ENCODE measurements at places on chromosomes 2 and 18.

- DNase-seq = no peak
Observed at GRCh38 chr2:152475982-152476381, 141.0 kb downstream of the FMNL2 start.

DNA sequence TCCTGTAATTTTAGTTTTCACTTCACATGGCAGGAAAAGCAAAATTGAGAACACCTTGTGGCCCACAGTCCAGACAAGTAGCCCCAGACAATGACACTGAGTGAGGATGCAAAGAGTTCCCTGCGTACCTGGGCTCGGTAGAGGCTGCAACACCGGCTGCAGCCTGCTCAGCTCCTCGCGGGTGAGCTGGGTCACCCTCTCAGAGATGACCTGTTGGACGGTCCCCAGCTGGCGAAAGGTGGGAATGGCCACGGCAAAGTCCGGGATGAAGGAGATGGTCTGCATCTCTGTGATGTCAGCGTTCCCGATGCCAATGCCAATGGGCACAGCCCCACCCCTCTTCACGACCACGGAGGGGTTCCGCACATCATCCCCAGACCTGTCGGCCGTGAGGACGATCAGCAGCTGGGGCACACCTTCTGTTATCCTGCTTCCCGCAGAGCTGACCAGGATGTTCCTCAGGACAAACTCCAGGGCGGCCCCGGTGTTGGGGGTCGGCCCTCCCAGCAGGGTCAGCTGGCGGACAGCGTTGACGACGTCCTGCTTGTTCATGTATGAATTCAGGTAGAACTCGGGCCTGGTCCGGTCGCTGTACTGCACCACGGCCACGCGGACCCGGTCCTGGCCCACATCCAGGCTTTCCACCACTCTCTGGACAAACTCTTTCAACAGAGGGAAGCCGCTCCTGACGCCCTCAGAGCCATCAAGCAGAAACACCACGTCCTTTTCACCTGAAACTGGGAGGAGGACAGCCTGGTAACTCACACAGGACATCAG lies 39.5 kb downstream of the COL6A3 start:
- no peak for DNase-seq

GRCh38 chr2:10977621-10978020 lies 65.9 kb downstream of the KCNF1 start:
- DNase-seq = no peak

DNA sequence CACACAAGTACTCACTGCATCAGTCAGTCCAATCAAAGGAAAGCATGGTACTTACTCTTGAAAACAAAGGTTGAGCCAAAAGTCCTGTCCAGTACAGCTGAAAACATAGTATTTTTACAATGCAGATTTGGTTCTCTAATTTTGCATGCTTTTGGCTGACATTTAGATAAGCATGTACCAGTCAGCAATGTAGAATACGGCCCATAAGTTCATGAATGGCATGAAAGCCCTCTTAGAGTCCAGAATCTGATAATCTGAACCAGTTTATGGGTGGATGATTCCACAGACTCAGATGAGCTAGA lies 90.2 kb downstream of the CCBE1 start:
- no peak for DNase-seq

GRCh38 chr2:86284401-86284841 lies 53.0 kb downstream of the REEP1 start:
- DNase-seq = no peak

DNA sequence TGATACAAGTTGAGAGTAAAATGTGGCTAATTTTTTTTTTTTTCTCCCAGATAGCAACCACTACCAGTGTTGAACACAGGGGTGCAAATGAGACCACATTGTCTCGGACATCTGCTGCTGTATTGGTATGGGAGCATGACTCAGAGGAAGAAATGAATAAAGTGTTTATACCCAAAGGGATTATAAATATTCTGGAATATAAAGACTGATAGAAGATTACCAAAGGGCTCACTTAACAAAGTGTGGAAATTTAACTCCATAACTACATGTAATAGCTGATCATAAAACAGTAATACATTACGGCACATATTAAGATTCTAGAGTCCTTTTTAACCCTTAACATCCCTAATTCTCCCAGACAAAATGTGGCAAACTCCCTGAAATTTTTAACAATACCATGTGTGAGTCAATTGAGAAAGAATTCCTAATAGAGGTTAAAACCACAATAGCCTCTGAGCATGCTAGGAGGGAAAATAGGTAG lies 1023.0 kb upstream of the ACVR2A start:
- no peak for DNase-seq

- DNase-seq = no peak
Observed at GRCh38 chr2:196316050-196316430, 144.7 kb upstream of the STK17B start.

- DNase-seq = no peak
Observed at GRCh38 chr2:130835766-130836015, 1.0 kb upstream of the ARHGEF4 start.

DNA sequence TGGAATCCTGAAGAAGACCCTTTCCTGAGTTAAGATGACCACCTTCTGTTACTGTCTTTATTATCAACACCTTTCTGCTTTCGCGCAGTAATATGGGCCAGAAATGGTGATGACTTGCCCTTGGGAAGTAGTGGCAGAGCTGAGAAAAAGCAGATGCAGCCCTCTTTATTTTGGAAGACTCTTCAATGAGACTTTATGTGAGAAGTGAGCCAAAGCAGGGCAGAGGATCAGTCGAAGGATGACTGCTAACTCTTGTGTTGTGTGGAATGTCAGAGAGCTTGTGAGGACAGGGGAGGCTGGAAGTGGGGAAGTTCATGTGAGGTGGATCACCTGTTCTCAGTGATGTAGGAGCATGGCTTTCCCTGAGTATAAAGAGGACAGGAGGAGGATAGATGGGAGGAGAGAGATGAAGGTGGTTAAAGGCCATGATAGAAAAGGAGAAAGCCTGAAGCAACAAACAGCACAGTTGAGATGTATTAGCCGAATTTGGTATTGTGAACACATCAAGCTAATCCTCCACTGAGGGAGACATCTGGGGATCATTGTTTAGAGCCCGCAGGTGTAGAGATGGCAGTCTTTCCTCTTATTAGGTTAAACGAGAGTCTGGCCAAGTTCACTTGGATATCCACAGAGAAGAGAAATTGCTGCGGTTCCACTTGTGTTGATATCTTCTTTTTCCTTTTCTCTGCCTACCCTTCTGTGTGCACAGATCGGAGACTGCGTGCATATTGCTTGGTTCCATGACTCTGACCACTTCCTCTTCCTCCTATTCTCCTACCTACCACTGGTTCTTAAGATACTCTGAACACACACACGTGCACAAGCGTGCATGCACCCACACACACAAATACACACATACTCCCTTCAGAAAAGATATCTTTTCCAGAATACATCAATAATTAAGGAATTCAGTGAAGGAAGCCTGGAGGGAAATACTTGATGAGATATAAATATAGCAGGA lies 67.4 kb downstream of the SLC9A2 start:
- DNase-seq = no peak

DNA sequence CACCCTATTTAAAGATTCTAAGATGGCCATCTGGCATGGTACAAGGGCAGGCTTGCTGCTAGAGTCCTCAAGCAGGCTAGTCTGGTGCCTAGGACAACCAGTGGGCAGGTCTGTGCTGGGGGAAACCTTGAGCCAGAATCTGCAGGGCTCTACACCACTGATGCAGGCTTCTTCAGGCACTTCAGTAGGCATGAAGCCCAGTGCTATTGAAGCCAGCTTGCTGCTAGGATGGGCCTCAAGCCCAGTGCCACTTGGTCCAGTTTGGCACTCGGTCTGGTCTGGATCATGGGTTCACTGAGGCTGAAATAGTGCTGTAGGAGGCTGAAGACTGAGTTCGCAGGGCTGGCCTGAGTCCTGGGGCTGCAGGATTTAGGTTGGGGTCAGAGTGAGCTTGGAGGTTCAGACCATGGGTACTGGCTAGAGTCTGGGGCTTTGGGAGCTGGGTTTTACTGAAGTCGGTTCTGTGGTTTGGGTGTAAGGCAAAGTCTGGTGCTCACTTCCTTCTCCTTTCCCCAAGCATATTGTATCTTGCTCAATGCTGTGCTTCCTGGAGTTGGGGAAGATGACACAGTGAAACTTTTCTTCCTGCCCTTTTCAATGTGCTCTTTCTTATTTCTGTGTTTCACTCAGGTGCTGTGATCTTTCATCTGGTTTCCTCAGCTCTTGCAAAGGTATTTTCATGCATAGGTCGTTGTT lies 41.2 kb downstream of the SP100 start:
- DNase-seq = no peak

- no peak for DNase-seq
Observed at GRCh38 chr18:80183273-80184050, 63.9 kb downstream of the PARD6G start.

DNA sequence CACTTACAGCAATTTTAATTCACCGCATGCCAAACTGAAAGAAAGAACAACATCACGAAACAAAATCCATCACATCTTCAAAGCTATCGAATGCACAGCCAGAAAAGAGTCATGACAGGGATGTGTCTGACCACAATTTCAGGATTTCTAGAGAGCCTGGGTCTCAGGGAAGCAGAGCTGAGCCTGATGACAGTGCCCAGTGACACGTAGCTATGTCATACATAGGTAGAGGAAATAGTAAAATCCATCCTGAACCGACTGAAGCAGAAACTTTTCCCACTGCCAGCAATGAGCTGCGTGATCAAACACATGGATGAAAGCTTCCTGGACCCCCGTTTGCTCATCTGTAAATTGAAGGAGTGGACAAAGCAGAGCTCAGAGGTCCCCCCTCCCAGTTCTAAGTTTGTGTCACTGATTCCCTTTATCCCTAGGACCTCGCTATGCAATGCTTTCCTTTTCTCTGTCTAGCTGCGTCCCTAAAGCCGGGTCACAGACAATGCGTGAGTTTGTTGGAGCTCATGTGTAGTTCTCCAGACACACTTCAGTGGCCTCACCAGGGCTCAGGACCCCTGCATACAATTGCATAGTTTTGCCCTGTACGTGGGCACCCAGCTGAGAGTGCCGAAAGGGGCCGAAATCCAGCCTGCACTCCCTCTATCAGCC lies 37.6 kb downstream of the CCBE1 start:
- DNase-seq = no peak

GRCh38 chr2:96549466-96549785 lies 12.9 kb downstream of the ARID5A start:
- no peak for DNase-seq

DNA sequence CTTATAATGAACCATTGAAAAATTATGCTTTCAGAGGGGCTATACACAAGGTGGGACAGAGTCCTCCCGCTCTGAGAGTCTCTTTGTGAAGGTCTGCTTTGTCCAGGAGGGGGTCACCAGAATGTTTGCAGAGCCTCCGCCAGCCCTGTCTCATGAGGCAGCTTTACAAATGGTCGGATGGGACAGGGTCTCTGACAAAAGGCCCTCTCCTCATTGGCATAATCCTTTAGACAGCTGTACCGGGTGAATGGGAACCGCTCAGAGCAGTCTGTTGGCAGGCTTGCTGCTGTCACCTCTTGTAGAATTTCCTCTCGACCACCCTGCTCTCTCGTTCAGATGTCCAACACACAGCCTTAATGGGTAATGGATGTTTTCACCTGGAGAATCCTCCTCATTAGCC lies 40.2 kb upstream of the TGIF1 start:
- no peak for DNase-seq

- no peak for DNase-seq
Observed at GRCh38 chr18:57741273-57741672, 61.8 kb downstream of the ATP8B1 start.

DNA sequence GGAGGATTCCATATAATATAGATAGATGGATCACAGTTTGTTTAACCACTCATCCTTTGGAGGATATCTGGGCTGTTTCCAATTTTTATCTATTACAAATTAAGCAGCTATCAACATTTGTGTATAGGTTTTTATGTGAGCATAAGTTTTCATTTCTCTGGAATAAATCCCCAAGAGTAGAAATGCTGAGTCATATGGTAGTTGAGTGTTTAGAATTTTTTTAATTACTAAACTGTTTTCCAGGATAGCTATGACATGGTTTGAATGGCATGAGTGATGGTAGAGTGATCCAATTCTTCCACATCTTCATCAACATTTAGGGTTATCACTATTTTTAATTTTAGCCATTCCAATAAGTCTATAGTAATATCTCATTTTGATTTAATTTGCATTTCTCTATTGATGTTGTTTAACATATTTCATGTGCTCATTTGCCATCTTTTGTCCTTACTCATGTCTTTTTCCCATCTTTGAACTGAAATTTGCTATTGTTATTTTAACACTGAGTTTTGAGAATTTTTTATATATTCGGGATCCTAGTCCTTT lies 31.4 kb downstream of the ABCB11 start:
- DNase-seq = no peak

GRCh38 chr2:201986463-201986735 lies 47.3 kb upstream of the FZD7 start:
- no peak for DNase-seq

DNA sequence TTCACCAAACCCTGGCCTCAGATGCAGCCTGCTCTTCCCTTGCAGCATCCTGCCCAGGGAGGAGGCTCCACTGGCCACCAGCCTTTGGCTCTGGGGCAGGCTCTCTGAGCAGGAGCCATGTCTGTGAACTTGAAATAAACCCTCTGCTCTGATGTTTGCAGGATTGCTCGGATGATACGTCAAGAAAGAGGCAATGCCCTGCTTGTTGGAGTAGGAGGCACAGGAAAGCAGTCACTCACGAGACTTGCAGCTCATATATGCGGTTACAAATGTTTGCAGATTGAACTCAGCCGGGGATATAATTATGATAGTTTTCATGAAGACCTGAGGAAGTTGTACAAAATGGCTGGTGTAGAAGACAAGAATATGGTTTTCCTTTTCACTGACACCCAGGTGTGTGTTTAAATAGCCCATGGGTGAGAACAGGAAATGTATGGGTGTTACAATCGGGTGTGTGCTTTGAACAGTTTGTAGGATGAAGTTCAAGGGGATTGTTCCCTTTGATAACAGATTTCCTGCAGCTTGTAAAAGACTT lies 177.9 kb downstream of the DNAH6 start:
- DNase-seq = peak; percentile 3

GRCh38 chr2:85175369-85176299 lies 42.4 kb downstream of the TCF7L1 start:
- DNase-seq = no peak

GRCh38 chr2:75844651-75845050 lies 133.9 kb upstream of the GCFC2 start:
- no peak for DNase-seq

GRCh38 chr18:11960743-11961380 lies 20.4 kb upstream of the IMPA2 start:
- DNase-seq = no peak

- DNase-seq = no peak
Observed at GRCh38 chr2:223896833-223897311, 48.3 kb downstream of the WDFY1 start.

DNA sequence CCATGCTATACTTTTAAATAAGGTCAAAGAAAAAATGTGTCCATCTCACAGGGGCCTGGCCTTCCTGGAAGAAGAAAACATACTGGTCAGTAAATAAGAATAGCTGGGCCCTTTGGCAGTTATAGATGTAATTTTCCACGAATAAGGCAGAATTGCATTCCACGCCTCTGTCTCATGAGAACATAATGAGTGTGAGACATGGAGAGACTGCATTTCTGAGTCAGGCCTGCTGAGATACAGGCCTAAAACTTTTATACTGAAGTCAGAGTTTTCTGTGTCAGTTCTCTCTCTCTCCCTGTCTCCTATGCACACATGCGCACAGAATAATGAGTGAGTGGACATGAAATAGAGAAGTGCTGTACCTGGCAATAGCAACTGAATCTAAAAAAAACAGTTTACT lies 20.4 kb upstream of the IL1R1 start:
- DNase-seq = no peak
